ENCODE measurements at places on chromosomes 7 and 10.

DNA sequence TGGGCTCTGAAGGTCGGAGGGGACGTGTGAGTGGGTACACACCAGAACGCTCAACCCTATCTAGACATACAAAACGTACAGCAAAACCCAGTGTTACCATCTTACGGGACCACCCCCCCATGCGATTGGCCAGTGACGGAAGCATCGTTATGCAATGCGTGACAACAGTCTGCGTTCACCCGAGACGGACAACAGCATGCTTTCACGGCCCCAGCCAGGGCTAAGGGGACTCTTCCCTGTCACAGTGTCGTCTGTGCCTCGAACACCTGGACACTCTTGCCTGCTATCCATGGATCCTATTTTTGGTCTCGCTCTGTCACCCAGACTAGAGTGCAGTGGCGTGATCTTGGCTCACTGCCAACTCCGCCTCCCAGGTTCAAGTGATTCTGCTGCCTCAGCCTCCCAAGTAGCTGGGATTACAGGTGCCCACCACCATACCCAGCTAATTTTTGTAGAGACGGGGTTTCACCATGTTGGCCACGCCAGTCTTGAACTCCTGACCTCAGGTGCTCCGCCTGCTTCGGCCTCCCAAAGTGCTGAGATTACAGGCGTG lies 23.3 kb downstream of the DPYSL4 start:
- no peak for DNase-seq

DNA sequence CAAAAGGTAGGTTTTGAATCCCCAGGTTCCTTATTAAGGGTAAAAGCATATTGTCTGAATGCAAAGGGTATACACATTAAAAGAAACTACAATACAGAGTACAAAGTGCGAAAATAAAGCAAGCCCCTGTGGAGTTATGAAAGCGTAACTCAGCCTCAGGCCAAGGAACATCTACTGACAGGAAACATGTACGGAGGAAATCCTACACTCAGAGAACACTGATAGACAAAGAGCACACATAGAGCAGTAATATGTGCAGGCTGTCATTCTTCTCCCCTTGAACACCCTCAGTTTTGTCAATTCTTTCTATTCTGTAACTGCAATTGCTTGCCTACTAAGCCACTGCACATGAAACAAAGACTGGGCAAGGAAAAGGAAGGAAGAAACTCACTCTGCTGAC lies 150.2 kb downstream of the DGKB start:
- DNase-seq = no peak

DNA sequence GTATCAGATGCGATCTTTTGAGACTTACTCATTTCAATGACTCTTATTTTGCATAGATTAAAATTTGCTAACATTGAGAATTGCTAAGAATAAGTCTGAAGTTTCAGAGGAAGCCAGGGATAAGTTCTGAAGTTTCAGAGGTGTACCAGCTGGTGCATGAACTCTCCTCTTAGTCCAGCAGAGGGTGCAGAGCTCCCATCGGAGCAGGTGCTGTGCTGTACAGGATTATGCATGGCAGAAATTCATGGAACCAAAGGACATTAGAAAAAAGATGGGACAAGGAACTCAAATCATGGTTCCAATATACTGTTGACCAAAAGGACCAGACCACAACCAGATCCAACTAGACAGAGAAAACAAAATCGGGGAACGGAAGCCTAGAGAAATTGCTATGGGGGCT lies 41.9 kb downstream of the MGAM2 start:
- DNase-seq = peak; percentile 48

DNA sequence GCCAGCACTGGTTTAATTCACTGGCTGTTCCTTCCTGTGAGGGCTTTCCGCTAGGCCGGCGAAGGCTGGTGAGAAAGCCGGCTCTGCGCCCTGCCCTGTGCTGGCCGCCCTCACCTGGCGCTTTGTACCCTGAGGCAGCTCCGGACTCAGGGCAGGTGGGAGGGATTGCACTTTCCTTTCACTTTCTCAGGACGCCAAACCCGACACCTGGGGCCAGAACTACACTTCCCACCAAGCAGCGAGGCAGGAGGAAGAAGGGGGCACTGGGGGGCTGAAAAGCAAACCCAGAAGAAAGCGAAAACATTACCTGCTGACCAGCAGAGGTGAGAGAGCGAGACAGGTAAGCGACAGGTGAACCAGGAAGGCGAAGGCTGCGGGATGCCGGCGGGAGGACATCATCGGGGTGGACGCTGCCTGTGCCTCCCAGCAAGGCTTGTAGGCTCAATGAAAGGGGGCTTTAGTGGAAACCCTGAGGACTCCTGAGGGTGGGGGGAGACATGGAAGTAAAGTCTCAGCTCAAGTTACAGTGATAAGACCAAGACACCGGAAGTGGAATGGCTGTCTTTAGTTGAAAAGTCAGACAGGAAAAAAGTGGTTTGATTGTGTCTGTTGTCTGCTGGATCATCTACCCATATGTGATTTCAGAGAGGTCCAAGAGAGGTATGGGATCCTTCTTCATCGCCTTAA lies at the start of gene RAB19:
RAB19 (plus strand) TSS at position 181 of the 687 bp plus-strand sequence. CDS start 3,589 bp downstream, outside the sequence.
- DNase-seq = no peak

DNA sequence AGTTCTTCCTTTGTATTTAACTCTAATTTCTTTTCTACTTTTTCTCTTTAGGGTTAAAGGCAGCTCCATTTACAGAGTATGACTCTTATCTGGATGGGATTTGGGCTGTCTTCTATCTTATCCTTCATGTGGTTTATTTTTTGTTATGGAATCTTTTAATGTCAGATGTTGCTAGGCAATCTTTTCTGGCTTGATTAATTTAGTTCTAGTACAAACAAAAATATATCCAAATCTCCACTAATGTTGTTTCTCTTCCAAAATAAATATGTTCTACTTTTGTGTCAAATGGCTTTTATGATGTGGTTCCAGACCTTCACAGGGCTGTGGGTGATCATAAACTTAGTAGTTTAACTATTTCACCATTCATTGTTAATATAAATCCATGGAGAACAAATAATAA lies 246.9 kb downstream of the AHR start:
- no peak for DNase-seq

- DNase-seq = no peak
These were observed 56.4 kb downstream of the VIPR2 start for GRCh38 chr7:159088016-159088865.

DNA sequence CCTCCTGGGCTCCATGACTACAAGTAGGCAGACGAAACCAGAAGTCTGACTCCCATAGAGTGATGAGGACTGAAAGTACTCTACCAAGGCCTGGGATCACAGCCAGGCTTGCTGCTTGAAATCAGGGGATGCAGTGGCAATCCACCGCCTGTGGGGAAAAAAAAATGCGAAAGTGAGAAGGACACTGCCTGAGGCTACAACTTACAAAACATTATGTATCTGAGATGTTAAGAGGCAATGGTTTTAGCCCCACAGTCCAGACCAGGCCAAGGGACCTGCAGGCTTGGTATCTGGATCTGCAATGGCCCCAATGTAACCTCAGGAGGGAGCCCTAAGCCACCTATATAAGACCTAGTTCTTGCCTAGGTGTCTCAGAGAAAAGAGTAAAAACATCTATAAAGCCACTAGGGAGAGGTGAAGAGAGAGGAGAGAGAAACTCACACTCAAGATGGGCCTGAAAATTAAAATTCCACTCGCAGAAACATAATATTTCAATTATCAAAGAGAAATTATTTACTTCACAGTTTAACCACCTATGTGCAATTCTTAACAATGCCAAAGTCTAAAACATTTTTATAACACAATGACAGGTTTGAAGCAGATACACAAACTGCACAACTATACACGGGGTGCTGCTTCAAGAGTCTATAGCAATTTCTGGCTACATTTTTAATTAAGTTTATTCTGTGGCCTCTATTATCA lies 13.9 kb downstream of the DNAJC1 start:
- peak; percentile 69 for DNase-seq

DNA sequence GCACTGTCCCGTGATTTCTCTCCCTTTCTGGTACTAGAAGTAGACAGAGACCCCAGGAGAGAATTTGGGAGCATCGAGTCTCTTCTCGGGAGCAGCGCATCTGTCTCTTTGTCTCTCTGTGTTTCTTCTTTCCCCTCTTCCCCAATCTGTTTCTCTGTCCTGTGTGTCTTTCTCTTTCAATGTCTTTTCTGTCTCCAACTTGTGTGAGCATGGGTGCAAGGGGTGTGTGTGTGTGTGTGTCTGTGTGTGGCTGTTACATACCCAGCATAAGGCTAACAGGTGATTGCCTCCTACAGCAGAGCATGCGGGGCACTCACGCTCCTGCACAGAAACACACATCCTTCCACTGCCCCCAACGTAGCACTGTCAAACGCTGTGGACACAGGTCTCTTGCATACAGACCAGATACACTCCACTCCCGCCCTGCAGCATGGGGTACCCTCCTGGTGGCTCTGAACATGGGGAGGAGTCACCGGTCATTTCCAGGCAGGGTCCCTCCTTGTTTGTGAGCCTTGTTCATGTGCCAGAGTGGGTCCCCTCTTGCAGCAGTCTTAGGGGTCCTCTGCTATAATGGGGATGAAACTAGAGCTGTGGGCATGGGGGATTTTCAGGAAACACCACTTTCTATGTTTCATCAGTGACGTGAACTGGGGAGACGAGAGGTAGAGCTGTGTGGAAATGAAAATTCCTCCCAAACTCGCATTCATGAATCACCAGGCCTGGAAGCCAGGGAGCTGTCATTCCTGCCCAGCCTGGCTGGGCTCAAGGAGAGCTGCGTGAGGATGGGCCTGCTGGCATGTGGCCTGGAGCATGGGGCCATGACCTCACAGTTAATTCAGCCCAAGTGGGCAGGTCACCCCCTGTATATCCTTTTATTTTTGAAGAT lies 980 bp downstream of the ADAMTS14 start:
- no peak for DNase-seq

GRCh38 chr7:52369922-52370321 lies 665.5 kb upstream of the POM121L12 start:
- DNase-seq = no peak
